ENCODE measurements at places on chromosomes 5 and 9. TPM values are rescaled to one million over a fixed set of nuclear protein-coding genes. Genes with fewer than 3 reads are reported as not detected.

TMEM215 gene
- total RNA-seq, result not detected

KIF4B gene
- total RNA-seq, result 0.02 TPM

DMRT2 gene
- not detected for total RNA-seq

TXNDC8 gene
- total RNA-seq, result not detected
